Mesothelial cell of epicardium (in vitro differentiated cells): ENCODE measurements at places on chromosomes 1 and 21.

GRCh38 chr21:18524097-18524880 is 120.7 kb upstream of the TMPRSS15 start:
- DNase-seq: no peak

GRCh38 chr1:38892976-38893375 is 11.6 kb upstream of the GJA9 start:
- DNase-seq: no peak

DNA sequence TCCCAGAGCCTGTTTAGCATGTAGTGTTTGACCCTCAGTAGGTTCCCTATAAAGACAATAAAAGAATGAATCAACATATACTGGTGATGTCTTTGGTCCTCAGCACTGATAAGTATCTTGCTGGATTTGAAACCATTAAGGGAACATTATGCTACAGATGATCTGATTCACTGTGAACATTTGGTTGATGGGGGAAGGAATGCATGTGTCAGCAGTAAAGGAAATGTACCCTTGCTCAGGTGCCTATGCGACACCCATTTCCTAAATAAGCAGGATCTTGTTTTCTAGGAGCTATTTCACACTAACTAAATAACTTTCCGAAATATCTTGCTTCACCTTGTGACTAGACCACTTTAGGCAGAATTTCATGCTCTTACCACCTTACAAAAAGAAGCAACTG is 13.0 kb downstream of the TEX38 start:
- no peak for DNase-seq

DNA sequence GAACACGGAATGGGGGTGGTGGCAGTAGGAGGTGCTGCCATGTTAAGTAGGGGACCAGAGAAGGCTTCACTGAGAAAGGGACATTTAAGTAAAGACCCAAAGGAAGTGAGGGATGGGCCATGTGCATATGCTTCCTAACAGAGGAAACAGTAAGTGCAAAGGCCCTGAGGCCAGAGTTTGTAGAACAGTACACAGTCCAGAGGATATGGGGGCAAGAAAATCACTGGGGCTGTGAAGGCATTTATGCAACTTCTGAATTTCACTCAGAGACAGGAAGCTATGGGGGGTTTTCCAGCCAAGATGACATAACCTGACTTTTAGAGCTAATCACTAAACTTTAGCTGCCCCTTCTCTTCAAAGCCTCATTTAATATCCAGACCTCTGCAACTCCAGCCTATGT is 202.5 kb upstream of the EDN2 start:
- DNase-seq: no peak

GRCh38 chr1:88892357-88892877 is 1.1 kb upstream of the GTF2B start:
- no peak for DNase-seq

DNA sequence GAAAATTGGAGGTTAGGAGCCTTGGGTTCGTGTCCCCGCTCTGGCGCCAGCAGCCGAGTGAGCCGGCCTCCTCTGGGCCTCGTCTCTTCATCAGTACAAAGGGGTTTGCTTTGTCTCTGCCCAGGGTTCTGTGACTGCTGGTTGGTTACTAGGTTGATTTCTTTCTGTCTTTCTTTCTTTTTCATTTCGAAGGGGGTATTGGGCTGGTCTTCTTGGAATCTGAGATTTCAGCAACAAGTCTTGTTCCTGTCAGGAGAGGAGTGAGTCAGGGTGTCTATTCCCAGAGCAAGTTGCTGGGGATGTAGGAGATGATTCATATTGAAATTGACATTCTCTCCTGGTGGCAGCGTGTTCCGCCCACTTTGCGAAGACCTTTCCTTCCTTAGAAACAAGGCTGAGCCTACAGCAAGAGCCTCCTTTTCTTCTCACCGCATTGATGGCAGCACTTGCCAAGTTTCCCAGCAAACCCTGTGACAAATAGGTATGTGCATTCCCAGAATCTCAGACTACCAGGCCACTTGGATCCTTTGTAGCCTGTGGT is 79.2 kb downstream of the MAN1C1 start:
- DNase-seq: no peak

DNA sequence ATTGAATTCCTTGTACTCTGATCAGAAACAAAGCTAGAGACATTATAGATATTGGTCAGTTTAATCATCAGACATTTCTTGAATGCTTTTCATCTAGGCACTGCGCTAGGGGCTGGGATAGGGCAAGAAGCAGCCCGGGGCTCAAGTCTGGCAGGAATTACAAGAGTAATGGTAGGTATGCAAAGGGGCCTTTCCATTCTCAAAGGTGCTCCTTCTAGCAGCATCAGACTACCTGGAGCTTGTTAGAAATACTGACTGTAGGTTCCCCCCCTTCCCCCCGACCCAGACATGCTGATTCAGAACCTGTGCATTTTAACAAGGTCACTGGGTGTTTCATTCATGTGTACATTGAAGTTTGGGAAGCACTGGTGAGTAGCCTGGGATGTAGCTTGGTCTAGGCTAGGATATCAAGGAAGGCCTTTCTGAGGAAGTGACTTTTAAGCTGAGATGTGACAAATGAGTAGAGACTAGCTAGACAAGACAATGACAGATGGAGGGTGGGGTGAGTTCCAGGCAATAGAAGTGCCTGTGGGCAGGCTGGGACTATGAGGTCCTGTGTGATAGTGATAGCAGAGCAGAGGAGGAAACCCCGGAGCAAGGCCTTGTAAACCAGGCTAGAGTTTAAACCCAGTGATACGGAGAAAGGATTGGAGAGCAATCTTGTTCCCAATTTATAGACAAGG is 26.3 kb downstream of the NFASC start:
- DNase-seq: no peak

GRCh38 chr1:115251856-115252255 is 86.2 kb downstream of the NGF start:
- DNase-seq: no peak

- DNase-seq: no peak
Observed at GRCh38 chr1:246157516-246157915, 349.6 kb downstream of the SMYD3 start.

GRCh38 chr1:245086389-245086969 is 68.3 kb upstream of the KIF26B start:
- DNase-seq: no peak

GRCh38 chr1:50424045-50424883 is 1.0 kb upstream of the DMRTA2 start:
- no peak for DNase-seq

DNA sequence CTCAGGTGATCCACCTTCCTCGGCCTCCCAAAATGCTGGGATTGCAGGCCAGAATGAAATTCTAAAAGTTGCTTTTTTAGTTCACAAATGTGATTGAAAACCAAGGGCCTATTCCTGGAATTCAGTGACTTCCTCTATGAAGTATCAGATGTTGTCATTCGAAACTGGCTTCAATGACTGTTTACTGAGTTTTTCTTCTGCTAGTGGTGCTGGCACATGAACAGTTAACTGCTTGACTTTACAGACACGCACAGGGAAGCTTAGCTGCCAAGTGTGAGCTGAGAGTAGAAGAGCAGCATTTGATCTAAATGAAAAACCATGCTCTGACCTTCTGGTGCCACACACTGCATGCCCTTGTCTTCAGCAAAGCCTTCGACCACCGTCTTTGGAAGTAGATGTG is 32.8 kb upstream of the AJAP1 start:
- DNase-seq: no peak

- no peak for DNase-seq
Observed at GRCh38 chr1:198776602-198777029, 137.8 kb downstream of the PTPRC start.

- DNase-seq: no peak
Observed at GRCh38 chr21:26120828-26121227, 49.7 kb downstream of the APP start.

- DNase-seq: no peak
Observed at GRCh38 chr1:182170891-182171461, 109.5 kb upstream of the ZNF648 start.

- DNase-seq: no peak
Observed at GRCh38 chr1:207826557-207827487, 75.0 kb downstream of the CD46 start.

DNA sequence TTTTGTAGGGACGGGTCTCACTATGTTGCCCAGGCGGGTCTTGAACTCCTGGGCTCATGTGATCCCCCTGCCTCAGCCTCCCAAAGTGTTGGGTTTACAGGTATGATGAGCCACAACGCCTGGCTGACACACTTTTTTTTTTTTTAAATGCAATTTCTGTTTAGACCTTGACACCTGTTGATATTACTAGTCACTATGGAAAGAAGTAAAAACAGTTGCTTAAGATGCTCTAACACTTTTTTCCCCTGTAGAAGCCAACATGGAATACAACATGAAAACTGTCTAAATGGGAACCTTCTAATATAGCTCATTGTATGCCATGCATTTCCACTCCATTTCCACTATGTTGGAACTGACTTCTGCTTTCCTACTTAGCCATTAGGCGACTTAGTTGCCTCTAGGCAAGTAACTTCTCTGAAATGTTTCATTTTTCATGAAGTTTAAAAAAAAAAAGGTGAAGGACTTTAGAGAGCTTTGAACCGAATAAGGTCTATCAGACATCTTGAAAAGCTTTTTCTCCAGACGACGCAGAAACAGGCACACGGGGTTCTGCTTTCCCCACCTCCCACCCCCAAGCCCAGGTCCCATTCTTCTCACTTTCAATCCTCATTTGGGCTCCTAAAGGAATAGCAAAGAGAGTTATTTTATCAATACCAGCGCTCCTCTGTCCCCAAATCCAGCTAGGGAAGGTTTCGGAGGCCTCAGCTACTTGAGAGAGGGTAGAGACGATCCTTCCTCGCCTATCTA is 648 bp upstream of the DR1 start:
- DNase-seq: no peak

DNA sequence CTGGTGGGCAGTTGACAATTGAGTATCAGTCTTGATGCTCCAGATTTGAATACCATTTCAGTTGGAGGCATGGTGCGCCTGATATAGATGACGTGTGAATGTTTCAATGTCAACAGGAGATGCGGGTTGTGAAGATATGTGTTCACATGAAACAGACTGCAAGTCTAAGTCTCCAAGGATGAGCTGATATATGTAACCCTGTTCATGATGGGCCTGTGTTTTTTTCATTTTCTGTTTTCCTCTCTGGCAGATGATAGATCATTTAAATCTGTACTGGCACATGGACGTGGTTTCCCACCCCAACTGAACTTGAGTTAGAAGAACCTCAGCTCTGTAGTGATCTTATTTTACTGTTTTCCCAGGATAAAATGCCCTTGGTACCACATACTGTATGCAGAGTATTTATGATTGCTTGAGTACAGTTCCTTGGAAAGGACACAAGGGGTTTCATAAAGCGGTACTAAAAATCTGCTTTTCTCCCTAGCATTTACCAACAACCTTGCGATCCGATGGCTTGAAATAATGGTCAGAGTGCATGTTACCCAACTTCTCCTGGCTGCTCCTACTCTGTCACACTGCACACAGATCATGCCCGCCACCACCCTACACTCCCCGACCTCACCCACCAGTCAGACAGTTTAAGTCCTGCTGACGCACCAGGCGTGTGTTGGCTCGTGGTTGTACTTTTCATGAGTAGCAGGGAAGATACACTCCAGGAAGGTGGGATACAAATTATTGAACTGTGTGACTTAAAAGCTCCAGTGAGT is 131.1 kb downstream of the NFIA start:
- no peak for DNase-seq

DNA sequence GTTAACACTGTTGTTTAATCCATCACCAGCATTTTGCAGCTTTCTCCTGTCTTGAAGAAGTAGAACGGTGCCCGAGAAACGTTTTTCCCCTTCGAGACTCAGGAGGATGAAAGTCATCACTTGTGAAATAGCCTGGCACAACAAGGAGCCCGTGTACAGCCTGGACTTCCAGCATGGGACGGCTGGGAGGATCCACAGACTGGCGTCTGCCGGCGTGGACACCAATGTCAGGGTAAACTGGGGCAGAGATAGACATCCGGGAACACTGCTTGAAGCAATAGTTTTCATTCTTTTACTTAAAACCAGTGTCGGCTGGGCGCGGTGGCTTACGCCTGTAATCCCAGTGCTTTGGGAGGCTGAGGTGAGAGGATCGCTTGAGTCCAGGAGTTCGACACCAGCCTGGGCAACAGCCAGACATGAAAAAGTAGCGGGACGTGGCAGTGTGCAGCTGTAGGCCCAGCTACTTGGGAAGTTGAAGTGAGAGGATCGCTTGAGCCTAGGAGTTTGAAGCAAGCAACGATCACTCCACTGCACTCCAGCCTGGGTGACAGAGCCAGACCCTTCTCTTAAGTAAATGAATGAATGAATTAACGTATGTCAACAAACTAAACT is 945 bp downstream of the CHAF1B start:
- no peak for DNase-seq

GRCh38 chr1:4853904-4854303 is 199.5 kb downstream of the AJAP1 start:
- no peak for DNase-seq
